ENCODE measurements at places on chromosomes 6 and 20.

GRCh38 chr6:92339936-92340640, 1079.3 kb downstream of the EPHA7 start:
- no peak for DNase-seq

- DNase-seq, result no peak
Observed at GRCh38 chr20:19770375-19770774, 12.3 kb downstream of the RIN2 start.

DNA sequence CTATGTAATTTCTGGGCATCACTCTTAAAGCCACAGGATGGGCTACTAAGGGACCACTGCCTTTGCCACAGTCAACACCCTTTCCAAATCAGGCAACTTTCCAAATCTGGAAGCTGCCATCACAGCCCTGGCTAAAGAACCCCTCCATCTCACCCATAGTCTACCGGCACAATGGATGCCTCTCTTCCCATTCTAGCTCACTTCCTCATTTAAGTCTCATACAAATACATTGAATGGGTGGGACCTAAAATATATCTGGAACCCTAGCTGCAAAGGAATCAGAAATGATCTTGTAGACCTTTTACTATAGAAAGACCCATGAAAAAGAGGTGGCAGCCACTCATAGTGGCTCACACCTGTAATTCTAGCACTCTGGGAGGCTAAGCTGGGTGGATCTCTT, 3.3 kb upstream of the TREML4 start:
- DNase-seq, result no peak

DNA sequence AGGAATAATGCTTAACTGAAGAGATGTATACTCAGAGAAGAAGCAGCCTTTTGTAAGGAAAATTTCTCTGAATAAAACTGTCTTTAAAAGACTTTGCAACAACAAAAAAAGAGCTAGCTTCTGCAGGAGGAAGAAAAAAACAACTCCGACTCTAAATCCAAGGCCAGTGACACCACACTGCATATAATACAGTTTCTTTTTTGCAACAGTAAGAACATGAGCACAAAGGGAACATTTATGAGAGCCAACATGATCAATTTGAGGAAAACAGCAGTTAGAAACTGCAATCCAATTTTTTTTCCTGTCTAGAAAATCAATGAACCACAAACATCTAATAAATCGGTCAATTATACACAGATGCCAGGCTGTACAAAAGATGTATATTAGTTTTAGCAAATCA, 42.9 kb upstream of the UST start:
- DNase-seq, result no peak

DNA sequence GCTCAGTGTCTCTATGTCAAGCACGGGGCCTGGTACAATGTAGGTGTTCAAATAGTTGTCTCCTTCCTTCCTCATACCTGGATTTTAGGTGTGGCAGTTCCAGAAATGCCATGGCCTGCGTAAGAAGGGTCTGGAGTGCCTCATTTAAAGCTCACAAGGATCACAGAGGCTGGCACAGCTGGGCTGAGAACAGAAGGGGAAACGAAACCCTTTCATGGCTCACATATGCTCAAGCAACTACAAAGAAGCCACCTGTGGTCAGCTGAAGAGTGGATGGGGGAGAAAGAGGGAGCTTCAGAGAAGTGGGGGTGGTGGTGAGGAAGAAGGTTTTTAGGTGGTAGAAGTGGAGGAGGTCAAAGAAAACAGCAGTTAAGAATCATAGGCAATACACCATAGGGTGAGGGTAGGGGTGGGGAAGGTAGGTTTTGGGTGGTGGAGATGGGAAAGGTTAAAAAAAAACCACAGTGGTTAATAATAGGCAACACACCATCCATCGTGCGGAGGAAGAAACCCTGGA, 17.0 kb upstream of the TOP1 start:
- peak; percentile 14 for DNase-seq

- DNase-seq, result no peak
Observed at GRCh38 chr6:131430531-131430930, 142.5 kb upstream of the ARG1 start.

DNA sequence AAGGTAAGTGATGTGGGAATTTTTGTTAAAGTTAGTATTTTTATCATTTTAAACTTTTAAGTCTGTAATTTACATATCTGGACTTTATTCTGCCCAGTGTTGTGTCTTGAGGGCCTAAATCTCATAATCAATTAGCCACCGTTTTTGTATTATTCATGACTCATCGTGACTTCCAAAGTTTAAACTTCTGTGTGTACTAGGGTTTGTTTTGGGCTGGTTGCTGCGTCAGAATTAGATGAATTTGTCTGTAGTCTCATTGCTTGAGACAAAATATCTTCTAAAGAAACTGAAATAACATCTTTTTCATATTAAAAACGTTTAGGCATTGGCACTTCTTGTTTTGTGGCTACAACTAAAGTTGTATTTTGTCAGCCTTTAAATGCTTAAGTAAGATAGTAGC, 41.3 kb downstream of the CDYL start:
- no peak for DNase-seq

- DNase-seq, result no peak
Observed at GRCh38 chr6:109762769-109763441, 71.8 kb downstream of the FIG4 start.

DNA sequence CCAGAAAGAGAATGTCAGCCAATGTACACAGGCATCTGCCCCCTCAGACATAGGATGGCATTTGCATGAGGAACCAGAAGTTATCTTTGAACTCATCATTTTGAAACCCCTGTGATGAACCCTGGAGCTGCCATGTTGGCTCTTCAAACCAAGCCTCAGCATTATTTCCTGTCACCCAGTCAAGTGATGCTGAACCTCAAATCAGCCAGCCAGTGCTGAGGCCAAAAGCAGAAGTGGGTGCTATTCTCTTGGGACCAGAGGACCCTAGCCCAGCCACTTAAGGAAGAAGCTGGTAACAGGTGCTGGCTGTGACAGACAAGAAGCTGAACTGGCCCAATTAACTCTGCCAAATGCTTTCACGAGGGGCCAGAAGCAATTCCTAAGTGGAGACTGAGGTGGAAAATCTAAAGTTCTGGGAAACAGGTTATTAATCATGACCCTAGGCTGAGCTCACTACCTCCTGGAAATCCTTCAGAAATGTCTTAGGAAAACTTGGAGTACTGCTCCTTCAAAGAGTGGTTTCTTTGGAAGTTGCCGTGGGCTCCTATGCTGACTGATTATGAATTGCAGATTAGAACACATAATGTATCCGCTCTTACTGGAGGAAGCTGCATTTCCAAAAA, 4.0 kb downstream of the PKIG start:
- DNase-seq, result peak; percentile 75

DNA sequence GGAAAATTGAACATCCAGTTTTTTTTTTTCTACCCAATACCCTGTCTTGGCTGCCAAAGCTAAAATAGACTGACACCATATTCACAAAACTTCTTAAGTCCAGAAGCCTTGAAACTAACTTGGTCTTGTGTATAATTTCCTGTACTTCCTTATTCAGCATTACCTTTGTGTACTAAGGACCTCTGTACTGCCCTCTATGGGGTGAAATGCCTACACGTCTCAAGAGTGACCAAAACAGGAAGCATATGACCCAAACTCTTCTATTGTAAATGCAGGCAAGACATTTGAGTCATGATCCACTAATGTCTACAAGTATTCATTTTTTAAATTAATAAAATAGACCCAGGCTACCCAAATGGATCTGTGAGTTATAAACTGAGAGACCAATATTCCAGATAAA, 50.4 kb downstream of the HMGCLL1 start:
- DNase-seq, result no peak

DNA sequence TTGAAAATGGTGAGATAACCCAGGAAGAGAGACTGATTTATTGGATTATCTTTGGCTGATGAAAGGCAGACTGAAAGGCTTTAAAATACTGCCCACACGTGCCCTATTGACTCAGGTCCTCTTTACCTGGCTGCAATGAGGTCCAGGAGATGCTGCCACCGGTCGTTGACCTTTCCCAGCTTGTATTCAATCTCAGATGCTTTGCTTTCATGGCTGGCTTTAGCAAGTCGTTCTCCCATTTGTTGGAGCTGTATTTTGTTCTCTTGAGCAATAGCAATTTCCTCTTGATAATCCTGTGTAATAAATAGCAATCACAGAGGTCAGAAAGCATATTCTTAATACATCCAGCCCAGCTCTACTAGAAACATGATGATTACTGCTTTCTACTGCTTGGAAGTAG, 368.8 kb downstream of the ESR1 start:
- DNase-seq, result no peak

DNA sequence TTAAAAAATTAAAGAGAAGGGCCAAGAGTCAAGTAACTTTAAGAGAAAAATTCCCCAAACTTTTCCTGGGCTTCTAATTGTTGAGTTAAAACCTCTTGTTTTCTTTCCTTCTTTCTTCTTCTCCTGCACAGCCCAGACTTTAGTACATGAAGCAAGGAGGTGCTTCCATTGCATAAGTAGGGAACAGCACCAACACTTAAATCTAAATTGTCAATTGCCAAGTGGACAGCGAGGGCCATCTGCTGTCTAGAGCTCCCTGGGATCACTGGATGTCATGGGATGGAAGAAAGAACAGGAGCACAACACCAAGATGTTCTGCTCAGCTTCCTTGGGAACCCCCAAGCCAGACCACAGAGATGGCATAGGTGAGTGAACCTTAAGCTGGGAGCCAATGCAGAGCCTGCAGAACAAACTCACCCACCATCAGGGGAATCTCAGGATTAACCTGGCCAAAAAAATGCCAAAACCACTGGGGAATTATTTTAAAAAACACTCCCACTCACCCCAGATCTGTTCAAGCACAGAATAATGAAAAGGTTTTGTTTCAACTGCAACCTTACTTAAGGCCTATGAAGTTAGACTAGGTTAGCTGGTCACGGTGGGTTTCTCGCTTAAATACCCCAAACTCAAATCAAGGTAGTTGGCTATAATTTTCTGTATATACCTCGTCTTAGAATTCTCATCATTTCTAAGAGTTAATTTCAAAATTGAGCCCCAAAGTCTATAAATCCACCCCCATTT, 67.8 kb downstream of the TNFRSF21 start:
- no peak for DNase-seq

DNA sequence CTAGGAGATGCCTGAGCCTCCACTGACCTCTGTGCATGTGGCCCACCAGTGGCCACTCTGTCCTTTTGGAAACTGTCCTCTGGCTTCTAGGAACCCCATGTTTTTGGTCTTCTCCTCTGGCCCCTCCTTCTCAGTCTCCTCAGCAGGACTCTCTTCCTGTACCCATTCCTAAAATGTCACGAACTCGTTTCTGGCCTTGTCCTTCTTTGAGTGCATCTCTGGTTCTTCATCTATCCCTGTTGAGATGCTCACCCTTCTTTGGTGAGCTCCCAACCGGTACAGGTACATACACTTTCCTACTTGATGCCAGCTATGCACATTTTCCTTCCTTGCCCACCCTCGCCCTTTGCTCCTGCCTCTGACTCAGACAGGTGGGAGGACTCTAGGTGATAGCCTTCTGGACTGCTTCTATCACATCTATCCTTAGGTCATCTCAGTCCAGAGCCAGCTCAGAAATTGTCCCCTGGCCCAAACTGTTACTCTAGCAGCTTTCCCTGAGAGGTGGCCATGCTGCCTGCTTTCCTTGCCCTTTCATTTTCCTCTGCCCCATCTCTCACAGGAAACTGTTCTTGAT, 14.8 kb upstream of the NNAT start:
- no peak for DNase-seq

GRCh38 chr6:106128981-106129781, 43.0 kb downstream of the PRDM1 start:
- DNase-seq, result no peak

GRCh38 chr6:158801655-158802294, 17.4 kb downstream of the EZR start:
- no peak for DNase-seq

- DNase-seq, result peak; percentile 56
Observed at GRCh38 chr6:33008944-33009861, at the start of gene HLA-DOA. Gene HLA-DOA, minus strand, starts transcription at chr6:33009591.

DNA sequence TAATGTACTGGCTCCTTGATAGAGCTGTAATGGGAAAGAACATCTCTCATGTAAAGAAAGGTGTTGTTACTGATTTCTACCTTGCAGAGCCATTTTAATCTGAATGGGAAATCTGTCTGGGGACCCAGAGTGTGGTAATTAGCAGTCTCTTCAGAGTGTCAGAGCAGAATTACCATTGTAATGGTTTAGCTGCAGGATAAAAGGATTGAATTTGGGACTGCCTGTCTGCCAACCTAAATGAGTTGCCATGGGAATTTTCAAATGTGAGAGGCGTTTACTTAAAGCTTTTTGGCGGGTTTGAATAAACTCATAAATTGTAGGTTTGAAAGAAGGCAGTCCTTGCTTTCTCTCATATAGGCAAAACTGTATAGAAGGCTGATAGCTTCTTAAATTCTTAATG, 128.8 kb downstream of the QKI start:
- DNase-seq, result no peak

DNA sequence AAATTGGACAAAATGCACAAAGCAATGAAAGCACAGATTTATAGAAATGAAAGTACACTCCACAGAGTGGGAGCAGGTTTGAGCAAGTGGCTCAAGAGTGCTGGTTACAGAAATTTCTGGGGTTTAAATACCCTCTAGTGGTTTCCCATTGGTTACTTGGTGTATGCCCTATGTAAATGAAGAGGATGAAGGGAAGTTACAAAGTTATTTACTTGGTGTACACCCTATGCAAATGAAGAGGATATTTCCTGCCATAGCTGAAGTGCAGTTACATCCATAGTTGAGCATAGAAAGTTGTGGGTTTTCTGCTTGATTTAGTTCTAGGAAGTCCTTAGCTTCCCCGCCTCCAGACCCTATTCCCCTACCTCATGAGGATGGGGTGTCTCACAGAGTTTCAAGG, 22.7 kb downstream of the BCAS1 start:
- no peak for DNase-seq

GRCh38 chr20:23632711-23633573, 4.8 kb downstream of the CST3 start:
- no peak for DNase-seq

- DNase-seq, result no peak
Observed at GRCh38 chr20:38395165-38395564, 40.0 kb downstream of the SNHG17 start.
